Endodermal cell (in vitro differentiated cells): ENCODE measurements at places on chromosomes 12 and 14.

GRCh38 chr12:17577405-17577804 lies 512.6 kb downstream of the RERGL start:
- DNase-seq, result peak; percentile 49

DNA sequence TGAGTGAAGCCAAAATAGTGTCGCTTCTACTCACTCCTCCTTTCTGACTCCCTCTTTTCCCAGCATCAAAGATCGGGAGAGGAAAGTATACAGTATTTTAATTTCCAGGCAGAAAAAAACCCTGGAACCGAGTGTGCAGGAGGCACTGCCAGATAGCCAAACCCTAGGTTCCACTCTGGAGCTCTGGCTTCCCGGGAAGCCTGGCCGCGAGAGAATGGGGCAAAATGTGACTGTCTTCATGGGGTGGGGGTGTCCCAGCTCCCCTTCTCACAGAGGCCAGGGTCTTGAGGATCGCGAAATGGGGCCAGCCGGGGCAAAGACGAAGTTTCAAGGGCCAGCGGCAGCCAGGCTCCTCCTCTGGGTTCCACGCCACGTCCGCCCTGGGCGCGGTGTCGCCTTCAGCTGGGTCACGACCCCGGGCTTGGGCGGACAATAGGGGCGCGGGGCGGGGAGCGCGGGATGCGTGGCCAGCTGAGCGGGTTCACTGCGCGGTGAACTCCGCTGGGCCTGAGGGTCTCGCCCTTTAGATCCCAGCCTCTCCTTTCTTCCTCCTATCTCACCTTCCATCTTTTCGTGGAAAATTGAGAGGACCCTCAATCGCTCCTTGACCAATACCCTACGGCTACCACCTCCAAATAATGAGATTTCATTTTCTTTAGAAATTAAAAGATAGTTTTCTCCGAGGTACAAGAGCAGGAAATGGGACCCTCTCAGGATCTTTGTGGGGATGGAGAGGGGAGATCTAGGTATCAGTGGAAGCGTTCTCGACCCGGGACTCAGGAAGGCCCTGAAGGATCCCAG lies 6.7 kb downstream of the HOXC4 start:
- peak; percentile 46 for DNase-seq

- no peak for DNase-seq
These were observed 1517.0 kb downstream of the AACS start for GRCh38 chr12:126582231-126582630.

DNA sequence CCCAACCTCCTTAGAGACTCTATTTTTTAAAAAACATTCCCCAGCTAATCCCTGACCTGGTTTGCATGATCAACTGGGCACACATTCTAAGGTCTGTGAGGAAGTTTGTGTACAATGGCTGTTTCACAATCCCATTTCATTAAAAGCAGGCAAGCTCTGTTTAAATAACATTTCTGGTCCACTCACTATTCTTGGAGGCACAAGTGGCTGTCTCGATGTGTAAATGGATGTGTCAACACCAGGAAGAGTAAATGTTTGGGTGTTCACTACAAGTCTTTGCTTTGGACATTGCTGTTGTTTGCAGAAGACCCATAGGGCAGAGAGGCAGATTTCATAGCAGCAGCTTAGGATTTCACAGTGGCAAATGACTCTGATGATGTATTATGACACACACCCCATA lies 98.3 kb downstream of the PDZRN4 start:
- no peak for DNase-seq

GRCh38 chr12:78403136-78403535 lies 461.4 kb upstream of the SYT1 start:
- DNase-seq, result no peak

DNA sequence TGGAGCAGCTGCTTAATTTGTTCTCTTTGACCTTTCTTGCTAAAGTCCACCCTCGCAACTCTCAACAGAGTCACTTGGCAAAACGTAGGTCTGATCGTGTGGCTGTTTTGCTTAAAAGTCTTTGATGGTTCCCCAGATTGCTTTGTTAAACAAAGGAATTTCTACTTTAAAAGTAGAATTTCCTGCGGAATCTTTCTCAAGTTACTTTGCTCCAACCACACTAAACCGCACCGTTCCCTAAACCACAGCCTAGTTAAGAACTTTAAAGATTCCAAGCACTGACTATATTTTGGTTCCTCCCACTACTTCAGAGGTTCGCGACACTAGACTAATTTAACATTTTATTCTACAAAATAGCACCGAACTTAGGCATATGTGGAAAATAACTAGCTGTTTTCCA lies 114.8 kb upstream of the FGD4 start:
- no peak for DNase-seq

DNA sequence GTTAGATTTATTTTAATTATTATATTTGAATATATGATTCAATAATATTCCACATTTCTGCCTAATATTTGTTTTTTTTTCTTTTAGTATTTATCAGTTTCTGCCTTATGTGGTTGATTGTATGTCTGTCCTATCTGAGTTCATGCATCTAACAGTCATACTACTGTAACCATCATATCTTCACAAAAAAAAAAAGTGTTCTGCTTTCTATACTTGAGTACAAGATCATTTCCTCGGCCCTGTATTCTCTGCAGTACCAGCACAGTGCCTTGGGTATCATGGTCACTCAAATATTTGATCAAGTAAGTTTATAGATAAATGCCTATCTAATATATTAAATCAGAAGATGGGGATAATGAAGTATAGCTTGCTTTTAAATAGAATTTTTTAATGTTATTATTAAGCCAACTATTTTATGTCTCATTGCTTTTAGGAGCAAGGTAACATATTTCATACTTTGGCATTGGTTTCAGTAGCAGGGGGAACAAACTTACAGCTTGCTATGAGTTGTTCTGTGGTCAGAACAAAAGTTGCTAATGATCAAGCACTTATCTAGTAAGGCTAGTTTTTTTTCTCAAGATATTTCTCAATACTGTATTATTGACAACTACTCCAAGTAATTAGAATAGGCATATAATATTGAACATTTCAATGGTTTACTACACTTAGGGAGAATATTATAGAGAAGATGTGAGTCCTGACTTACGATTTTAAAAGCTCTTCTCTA lies 290.5 kb upstream of the FBXO33 start:
- DNase-seq, result no peak

DNA sequence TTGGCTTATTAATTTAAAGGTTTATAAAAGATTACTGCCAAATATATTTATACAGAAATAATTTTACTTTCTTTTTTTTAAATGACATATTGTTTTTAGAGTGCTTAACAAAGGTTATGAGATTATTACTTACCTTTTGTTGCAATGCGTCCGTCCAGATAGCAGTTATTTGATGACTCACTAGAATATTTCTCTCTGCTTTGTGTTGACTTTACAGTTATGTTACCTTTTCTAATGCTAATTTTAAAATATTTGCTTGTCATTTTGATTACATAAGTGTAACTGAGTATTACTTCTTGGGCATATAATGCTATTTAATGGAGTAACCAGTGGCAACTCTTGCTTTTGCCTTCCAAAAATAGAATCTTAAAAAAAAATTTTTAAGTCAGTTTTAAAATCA lies 6.3 kb upstream of the PZP start:
- DNase-seq, result no peak
